ENCODE measurements at places on chromosomes 7 and 10. TPM values are rescaled to one million over a fixed set of nuclear protein-coding genes. Genes with fewer than 3 reads are reported as not detected.

GRCh38 chr7:69775231-69775771 lies 177.0 kb downstream of the AUTS2 start:
- no peak for DNase-seq

- no peak for DNase-seq
Measured at GRCh38 chr10:43273997-43274396, 7.1 kb upstream of the RASGEF1A start.

DNA sequence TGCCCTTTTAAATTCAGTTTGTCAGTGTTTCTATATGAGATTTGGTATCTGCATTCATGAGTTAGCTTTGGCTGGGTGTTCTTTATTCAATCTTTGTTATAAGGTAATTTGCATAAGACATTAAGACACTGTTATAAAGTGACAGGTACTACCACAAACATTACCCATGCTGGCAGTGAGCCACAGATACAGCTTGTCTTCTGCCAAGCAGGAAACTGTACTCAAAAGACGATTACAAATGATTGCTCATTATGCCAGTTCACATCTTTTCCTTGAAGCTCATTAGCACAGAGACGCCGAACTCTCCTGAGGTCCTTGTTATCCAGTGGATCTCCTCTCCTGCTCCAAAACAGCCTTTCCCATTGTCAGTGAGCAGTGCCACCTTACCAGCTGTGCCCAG lies 30.4 kb downstream of the AMPH start:
- DNase-seq, result no peak

DNA sequence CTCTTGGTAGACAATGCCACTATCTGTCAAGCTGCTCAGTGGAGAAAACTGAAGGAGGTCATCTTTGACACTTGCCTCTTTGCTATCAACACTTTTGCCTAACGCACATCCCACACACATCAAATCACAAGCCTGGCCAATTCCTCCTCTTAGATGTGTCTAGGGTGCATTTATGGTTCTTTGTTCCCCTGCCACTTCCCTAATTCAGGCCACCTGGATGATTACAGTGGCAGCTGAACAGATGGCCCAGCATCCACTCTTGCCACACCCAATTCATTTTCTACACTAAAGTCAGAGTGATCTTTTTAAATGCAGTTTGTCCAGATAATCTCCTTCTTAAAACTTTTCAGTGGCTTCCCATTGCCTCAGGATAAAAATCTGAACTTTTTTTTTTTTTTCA lies 58.6 kb downstream of the LAMB4 start:
- DNase-seq, result no peak

GRCh38 chr10:82982110-82982608 lies 1107.2 kb downstream of the NRG3 start:
- peak; percentile 87 for DNase-seq

DNA sequence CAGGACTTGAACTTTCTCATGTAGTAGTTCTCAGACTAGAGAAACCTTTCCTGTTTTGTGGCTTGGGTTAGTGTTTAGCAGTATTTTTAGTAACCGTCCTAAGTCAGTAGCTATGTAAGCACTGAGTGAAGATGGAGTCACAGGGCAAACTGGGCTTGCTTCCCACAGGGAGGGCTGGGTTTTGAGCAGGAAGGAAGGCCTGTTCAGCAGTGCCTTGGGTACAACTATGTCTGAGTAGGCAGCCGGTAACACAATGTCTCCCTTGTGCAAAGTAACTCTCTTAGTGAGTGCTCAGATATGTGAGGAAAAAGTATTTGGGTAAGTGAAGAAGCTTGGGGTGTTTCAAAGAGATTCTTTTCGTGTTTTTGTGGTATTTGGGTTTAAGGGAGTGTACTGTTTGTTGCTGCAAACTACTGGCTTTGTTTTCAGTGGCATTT lies 96.4 kb downstream of the CCSER2 start:
- peak; percentile 98 for DNase-seq

- no peak for DNase-seq
Measured at GRCh38 chr7:111068618-111069017, 22.3 kb upstream of the LRRN3 start.

DNA sequence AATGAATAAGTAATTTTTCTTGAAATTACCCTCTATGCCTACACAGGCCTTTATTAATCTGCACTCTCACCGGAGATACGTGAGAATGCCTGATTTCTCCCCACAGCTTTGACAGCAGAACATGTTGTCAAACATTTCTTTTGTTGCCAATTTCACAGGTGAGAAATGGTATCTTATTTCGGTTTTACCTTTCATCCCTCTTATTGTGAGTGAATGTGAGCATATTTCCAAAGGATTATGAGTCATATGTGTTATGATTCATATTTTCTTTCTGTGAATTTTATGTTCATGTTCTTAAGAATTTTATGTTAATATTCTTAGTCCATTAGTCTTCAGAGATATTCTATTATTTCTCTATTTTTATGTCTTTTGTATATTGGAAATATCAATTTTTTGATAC lies 965.1 kb downstream of the CCSER2 start:
- no peak for DNase-seq

DNA sequence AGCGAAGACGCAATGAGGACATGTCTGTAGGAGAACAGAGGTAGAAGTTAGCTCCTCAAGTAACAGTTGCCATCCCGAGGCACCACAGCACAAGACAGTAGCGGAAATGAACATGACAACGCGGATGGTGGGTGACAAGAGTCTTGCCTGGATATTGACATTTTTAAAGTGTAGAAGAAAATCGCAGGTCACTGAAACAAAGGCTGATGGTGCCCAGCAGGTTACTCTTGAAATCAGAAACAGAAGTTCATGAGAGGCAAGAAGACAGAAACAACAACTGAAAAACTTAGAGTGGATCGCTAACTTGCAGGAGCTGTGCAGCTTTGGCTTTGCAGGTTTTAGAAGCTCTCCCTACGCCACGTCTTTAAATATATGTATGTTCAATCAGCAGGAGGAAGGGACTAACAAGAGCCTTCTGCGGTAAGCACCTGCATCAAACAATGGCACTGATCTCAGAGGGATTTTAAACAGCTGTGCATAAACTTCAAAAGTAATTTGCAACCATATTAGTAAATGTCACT lies 1.8 kb downstream of the PRKCQ start:
- no peak for DNase-seq

GRCh38 chr10:16280595-16280994 lies 156.2 kb upstream of the PTER start:
- no peak for DNase-seq

GRCh38 chr7:131080754-131081153 lies 246.9 kb upstream of the MKLN1 start:
- DNase-seq, result no peak

- DNase-seq, result peak; percentile 45
Measured at GRCh38 chr7:40843338-40843985, 708.7 kb downstream of the SUGCT start.

- DNase-seq, result peak; percentile 99
Measured at GRCh38 chr7:74482629-74483401, 29.1 kb downstream of the GTF2IRD1 start.

GRCh38 chr7:142279601-142280000 lies 21.7 kb upstream of the PRSS58 start:
- DNase-seq, result no peak

- DNase-seq, result no peak
Measured at GRCh38 chr10:125373546-125373945, 213.2 kb upstream of the CTBP2 start.

GRCh38 chr7:70975754-70976153 lies 156.2 kb upstream of the GALNT17 start:
- DNase-seq, result no peak

DNA sequence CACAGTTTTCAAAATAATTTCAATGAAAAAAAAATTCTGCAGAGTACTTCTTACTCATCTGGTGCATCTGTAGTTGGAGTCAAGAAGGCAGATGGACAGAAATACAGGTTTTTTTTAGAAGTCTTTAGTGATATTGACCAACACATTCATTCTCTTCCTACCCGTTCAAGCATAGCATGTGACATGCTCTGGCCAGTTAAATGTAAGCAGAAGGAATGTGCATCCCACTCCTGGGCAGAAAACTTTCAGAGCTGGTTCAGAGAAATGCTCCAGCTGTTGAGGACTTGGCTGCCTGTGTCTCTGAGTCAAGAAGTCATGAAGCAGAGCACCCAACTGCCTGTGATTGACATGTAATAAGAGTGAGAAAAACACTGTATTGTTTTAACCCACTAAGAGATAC lies 665.3 kb upstream of the IGFBP3 start:
- peak; percentile 31 for DNase-seq

- no peak for DNase-seq
Measured at GRCh38 chr10:46288601-46289206, 1.9 kb downstream of the ANTXRL start.

- DNase-seq, result no peak
Measured at GRCh38 chr7:80278737-80279136, 144.1 kb downstream of the GNAI1 start.

GRCh38 chr10:2798336-2799022 lies 268.9 kb upstream of the PFKP start:
- DNase-seq, result no peak

GRCh38 chr10:42986633-42987032 lies 90.2 kb upstream of the RET start:
- peak; percentile 1 for DNase-seq

DNA sequence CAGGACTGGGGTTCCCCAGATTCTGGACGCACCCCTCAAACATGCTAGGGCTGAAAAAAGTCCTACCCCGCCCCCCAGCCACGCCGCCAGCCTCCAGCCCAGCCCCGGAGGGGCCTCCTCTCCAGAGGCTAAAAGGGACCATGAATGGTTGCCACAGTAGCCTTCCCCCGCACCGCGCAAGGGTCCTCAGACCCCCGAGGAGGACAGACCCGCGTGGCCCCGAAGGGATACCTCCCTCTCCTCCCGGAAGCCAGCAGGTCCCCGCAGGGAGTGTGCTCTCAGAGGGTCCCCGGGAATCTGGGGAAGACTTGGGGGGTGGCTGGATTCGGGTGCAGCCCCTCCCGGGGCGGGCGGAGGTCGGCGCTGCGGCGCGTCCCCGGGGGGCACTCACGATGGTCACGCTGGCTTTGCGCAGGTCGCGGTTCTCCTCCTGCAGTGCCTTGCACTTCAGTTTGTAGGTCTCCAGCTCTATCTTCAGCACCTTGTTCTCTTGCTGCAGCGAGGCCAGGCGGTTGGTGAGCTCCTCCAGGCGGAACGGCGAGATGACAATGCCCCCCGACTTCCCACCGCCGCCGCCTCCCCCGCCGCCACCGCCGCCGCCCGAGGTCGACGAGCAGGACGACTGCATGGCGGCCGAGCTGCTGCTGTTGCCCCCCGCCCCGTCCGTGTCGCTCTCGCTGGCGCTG lies 482 bp downstream of the CCDC6 start:
- DNase-seq, result no peak

DNA sequence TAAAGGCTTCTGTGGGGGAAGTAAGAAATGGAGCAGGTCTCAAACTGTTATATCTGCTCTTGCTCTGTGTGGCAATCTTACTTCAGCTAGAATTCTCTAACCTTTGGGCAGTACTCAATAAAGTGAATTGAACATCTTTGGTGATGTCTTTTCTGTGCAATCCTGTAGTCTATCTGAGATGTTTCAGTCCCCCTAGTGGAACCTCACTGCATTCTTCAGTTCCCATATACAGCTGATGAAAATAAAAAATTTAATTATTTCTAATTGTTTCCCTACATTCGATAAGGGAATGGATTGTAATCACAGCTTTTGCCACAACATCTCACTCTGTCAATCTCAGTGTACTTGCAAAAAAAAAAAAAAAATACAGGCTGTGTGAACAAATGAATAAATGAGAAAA lies 522.6 kb downstream of the DNAJB9 start:
- no peak for DNase-seq

GRCh38 chr7:116138202-116138801 lies 72.0 kb upstream of the TES start:
- DNase-seq, result peak; percentile 83

GRCh38 chr10:128068398-128069285 lies 57.6 kb downstream of the MKI67 start:
- DNase-seq, result no peak

ELOVL3 gene
- total RNA-seq, result 0.28 TPM

ARHGEF5 gene
- total RNA-seq, result under 0.01 TPM

FXYD4 gene
- total RNA-seq, result not detected

FRMPD2 gene
- not detected for total RNA-seq

PDE1C gene
- 61.5 TPM for total RNA-seq

CYP3A4 gene
- total RNA-seq, result not detected

ABCA13 gene
- total RNA-seq, result under 0.01 TPM

METTL27 gene
- total RNA-seq, result 1.7 TPM

FAM25C gene
- total RNA-seq, result not detected

DRGX gene
- total RNA-seq, result not detected

PGAM1 gene
- total RNA-seq, result 841 TPM

MSMB gene
- not detected for total RNA-seq

All from IMR-90 (cell line).